ENCODE measurements at places on chromosomes 12 and 14.

GRCh38 chr14:96582995-96583394 lies 80.8 kb downstream of the PAPOLA start:
- DNase-seq = no peak

GRCh38 chr12:77571768-77572167 lies 258.9 kb upstream of the NAV3 start:
- no peak for DNase-seq

DNA sequence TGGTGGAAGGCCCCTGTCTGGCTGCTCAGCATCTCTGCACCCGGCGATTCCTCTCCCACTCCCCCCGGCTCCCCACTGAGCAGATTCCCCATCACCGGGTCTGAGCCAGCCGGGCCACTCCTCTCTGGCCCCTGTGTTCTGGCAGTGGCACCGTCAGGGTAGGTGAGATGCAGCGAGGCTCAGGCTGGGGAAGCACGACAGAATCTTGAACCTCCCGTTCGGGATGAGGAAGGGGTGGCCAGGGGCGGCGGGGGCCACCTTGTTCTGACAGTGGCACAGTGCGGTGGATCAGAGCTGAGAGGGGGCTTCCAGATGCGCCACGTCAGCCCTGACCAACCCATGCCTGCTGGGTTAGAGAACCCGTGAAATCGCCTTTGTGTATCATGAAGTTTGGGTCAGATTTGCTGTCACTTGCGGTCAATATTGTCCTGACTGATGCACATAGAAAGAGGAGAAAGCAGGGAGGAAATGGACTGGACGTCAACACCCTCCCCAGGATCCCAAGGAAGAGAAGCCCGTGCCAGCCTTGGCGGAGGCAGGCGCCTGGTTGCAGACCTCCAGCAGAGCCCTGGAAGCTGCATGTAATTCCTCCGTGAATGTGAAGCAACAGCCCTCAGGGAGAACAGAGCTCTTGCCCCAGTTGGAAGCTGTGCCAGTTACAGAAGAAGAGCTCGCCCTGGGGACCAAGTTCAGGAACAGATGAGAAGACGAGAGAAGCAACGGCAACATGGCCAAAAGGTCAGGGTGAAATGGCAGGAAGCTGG lies 137.1 kb upstream of the SFSWAP start:
- no peak for DNase-seq

GRCh38 chr12:130198026-130198662 lies 35.9 kb downstream of the FZD10 start:
- DNase-seq = no peak

- DNase-seq = no peak
These were observed 55.7 kb downstream of the ATG14 start for GRCh38 chr14:55355922-55356321.

DNA sequence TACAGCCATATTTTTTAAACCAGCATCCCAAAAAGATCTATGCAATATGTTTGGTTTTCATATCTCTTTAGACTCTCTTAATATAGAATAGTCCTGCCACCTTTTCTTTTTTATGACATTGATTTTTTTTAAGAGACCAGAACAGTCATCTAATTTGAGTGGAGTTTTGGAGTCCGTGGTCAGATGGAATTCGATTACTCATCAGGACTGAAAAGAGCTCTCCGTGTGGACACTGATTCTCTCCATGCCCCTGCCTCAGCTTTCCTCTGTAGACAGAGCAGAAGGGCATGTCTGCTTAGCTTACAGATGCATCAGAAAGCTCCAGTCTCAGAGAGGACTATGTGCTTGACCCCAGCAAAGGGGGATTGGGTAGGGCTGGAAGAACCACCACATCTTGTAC lies 27.8 kb downstream of the SMCO2 start:
- no peak for DNase-seq

GRCh38 chr14:35438910-35439713 lies 34.6 kb upstream of the NFKBIA start:
- DNase-seq = peak; percentile 29

DNA sequence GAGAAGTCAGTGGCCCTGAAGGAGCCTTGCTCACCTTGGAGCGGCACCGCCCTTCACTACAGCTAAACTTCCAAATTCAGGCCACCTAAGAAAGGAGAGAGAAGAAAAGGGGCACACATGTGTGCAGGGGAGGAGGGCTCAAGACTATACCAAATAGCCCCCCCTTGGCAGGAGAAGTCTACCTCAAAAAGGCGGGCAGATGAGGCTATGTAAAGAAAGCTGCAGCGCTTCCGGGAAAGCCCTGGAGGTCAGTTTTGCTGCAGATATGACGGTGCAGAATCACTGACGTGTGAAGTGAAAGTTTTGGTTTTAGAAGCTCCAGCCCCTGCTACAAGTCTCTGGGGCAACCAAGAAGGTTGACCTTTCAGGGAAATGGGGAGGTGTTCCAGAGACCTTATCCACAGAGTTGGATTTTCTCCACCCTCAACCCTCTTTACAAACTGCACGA lies 48.2 kb upstream of the PNMA1 start:
- peak; percentile 67 for DNase-seq

- DNase-seq = no peak
These were observed 48.8 kb upstream of the ESRRB start for GRCh38 chr14:76326918-76327689.

DNA sequence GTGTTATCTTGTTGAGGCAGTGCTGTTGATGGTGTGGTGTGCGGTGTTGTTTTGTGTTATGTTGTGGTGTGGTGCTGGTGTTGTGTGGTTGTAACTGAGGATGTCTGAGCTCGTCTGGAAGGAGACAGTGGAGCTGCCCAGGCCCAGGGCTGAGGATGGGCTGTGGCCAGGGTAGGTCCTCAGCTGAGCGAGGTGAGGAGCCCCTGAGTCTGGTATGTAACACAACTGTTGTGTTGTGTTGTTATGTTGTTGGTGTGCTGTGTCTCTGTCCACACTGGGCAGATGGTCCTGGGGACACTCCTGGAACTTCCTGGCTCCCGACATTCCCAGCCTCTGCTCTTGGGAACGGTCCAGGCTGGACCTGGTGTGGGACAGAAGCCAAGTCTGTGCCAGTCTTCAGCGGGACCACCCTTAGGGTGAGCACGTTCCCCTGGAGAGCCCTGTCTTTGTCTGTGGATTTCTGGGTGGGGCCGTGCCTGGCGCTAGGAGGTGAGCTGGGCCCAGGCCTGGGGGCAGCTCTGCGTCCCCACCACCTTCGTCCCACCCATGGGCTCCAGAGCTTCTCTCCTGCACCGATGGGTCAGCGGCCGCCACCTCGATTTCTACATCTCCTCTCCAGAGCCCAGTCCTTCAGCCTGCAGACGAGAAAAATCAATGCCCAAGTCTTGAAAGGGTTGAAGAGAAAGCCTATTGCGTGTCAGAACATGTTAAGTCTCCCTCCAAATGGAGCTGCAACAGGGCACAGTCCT lies 27.4 kb upstream of the SFSWAP start:
- no peak for DNase-seq

DNA sequence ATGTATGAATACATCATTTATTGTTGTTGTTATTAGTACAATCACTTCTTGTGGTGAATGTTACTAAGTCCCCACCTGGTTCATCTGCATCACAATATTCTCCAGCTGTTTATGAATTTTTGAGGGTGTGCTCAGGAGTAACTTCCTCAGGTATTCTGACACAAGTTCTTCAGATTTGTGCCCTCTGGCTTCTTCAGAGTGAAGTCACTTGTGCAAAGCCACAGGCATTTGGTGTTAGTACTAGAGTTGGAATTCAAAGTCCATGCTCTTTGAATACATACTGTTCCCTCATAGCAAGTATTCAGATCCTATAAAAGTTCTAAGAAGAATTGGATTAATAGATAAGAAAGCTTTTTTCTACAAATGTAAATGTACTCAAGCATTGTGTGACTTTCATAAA lies 150.3 kb upstream of the AVPR1A start:
- no peak for DNase-seq

DNA sequence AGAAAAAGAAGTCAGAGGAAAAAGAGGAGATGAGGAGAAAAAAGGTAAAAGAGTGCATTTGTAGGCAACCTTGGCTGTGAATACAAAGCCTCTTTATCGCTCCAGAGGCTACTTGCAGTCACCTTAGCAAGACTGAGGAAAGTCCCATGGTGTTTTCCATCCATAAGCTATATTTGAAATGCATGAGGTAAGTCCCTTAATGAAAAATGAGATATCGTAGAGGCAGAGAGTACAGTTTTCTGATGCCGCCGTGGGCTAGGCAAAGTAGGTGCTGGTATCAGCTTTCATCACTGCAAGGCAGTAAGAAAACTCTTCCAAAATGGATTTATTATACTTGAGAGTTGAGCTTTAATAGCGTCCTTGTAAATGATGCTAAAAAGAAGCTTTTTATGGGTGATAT lies 186.8 kb downstream of the ASCL1 start:
- DNase-seq = no peak

- no peak for DNase-seq
These were observed 215.0 kb upstream of the EGLN3 start for GRCh38 chr14:34165847-34166350.

DNA sequence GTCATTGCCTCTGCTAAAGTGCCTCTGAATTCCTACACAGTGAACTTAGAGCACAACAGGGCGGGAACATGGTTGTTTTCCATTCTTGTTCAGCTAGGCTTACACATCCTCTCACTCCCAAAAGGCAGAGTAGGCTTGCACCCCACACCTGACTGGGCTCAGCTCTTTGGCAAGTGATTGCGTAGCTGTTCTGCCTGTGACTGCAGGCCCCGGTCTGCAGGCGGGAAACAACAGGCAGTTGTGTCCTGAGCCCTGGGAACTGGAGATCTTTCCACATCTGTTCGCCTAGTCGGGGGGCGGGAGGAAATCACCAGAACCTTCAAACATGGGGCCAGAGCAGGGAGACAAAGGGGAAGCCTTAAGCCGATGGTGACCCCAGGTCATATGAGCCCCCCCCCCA lies 274.7 kb downstream of the ZFP36L1 start:
- DNase-seq = no peak

DNA sequence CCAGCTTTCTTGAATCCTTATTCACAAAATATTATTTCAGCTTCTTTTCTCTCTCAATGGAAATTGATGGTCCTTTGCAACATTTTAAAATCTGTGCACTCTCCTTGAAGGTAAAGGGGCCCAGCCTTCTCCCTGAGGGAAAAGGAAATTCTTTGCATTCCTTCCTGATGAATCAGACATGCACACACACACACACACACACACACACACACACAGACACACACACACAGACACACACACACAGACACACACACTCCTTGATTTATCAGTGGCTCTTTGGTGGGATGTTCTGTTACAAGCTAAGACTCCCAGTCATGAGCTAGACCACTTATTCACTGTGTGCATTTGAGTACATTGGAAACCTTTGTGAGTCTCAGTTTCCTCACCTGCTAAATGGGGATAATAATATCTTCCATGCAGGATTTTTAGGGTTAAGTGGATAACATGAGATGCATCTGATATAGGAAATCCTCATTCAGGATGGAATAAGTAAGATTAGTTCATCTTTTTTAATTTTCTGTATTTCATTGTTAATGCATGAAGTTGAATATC lies 45.1 kb upstream of the HMGA2 start:
- no peak for DNase-seq

- DNase-seq = no peak
These were observed 1.0 kb downstream of the FAIM2 start for GRCh38 chr12:49902399-49903350.

- no peak for DNase-seq
These were observed 26.2 kb downstream of the BCL11B start for GRCh38 chr14:99245564-99246511.

DNA sequence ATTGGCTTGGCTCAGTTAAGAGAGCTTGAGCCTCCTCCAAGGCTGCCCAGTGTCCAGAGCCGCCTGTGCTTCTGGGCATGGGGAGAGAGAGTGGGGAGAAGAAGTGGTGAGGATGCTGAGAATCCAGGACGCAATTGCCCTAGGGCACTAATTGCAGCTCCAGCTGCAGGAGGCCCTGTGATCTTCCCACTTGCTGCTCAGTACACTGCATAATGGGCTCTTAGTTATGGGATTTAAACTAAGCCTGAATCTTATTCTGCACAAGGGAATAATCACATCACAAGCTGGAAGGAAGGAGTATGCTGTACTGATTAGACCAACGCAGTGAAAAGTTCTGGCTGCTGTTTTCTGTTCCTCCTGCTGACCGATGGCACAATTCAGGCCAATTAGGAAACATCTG lies 101.0 kb upstream of the PRMT8 start:
- no peak for DNase-seq

DNA sequence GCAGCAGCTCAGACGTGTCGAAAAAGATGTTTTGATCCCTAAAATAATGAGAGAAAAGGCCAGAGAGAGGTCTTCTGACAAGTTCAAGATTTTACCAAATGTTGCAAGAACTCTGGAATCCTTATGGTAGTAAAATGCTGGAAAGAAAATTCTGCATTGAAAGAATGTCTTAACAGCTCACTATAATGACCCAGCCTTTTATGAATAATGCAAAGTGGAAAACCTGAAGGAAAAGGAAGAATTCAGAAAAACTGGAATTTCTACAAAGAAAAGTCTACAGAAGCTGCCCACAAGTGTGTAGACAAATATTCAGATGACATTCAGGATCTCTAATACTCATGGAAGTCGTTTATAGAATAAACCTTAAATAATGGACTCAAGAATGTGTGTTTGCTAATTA lies 1.8 kb upstream of the CCDC88C start:
- no peak for DNase-seq

- no peak for DNase-seq
These were observed 619 bp upstream of the NTN4 start for GRCh38 chr12:95790917-95791849.

- DNase-seq = no peak
These were observed 19.4 kb downstream of the SERPINA1 start for GRCh38 chr14:94368956-94369355.

DNA sequence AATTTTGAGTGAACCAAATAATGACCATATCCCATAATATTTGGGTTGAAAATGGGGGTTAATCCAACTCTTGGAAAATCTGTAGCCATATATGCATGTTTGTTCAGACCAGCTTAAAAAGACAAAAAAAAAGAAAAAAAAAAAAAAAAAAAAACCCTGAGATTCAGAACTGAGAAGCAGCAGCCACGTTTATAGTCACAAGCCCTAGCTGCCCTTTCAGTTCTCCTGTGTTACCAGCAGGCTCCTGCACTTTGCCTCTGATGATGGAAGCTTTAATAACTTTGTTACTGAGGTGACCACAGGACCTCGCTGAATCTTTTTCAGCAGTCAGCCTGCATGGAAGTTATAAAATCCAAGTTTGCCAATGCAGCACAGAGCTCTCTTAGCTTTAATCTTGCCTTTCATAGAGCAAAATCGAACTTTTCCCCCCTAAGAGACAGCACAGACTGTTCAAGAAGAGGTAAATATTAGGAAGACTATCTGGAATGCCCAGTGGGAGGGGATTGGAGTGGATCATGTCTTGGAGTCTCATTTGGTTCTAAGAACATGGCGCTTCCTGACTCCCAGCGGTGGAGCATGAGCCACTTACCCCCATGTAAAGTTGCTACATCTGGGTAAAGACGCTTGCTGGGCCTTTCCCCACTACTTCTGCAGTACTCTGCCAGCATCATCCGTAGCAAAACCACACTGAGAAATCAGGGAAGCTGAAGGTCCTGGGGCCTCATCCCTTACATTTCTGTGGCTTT lies 20.6 kb downstream of the GNG2 start:
- DNase-seq = no peak

GRCh38 chr12:82555699-82556098 lies 131.0 kb upstream of the TMTC2 start:
- DNase-seq = no peak

GRCh38 chr14:100524933-100525243 lies 62.3 kb downstream of the BEGAIN start:
- DNase-seq = peak; percentile 23
